Activated T-helper 1 cell treated with anti-CD3 and anti-CD28 coated beads, Interleukin-2, amount 50 U/mL, for 16 hours (primary cell): ENCODE measurements at places on chromosomes 5 and 9.

DNA sequence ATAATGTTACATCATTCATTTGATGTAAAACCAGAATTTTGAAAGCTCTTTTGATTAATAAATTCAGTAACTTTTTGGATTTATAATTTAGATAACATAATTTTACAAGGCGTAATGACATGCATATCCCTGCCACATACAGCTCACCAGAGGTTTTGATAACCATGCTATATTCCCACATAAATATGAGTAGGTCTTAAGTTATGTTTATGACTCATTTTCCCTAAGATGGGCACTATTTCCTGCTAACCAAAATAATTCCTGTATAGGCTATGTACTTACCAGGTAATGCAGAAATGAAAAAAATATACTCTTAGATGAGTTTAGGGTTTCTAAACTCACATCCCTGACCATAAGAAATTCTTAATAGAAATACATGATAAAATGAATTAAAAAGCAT, 93.9 kb upstream of the EDIL3 start:
- no peak for DNase-seq

GRCh38 chr9:136740971-136741882, 1.5 kb downstream of the LCN10 start:
- DNase-seq: no peak

DNA sequence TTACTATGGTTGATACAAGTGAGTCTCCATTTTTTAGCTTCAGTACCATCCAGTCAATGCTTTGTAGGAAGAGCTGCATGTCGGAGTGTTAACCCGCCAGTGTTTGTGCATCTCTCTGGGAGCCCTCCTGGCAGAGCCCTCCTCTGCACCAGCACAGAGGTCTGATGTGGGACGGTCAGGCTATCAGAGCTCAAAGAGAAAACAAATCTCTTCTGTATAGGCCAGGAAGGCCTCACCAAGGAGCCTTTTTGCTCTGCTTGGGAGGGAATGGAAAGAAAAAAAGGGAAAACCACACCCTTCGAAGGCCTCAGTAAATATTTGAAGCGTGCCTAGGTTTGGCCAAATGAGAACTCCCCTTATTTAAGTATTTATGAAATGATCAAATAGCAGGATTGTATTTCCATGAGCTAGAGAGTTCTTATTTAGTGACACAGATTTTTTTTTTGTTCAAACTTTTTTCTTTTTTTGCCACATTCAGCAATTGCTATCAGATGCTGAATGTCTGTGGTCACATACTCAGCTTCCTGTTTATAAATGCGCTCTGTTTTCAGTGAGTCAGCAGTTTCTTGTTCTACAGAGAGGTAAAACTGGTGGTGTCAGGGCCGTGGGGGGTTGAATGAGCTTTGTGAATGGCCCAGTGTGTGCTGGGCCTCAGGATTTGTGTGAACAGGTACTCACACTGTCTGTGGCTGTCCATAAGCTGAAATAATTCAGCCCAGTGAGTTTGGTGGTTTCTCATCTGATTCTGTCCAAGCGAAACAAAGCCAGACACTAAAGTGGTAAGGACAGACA, 226.6 kb downstream of the SNX18 start:
- DNase-seq: peak; percentile 16

DNA sequence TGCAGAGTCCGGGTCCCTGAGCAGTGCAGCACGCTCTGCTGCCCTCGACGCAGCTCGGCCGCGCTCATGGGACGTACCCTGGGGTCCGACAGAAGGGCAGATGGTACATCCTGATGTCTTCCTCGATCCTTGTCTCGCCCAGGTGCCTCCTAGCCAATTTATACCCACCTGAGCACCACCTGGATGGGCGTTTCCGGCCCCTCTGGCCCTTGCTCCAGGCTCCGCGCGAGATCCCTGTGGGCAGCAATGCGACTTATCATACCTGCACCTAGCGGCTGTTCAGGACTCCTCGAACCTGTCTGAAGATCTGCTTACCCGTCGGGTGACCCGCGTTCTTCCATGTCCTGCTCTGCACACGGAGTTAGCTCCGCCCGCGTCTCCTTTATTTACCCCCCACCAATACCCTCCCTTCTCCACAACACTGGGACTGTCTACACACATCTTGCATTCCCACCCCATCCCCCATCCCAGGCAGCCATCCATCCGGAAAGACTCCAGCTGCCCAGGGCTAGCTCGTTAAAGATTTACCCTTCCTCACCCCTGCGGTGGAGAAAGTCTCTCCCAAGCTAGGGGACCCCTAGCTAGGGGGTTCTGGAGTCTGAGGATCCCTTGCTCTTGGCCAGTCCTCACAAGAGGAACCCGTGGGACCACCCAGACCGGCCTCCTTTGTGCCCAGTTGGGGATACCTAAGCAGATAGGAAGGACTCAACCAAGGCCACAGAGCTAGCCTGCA, at the start of gene KIF12:
Gene KIF12, minus strand, starts transcription at position 357 of the 733 bp plus-strand sequence. Its CDS starts 16 bp downstream, at position 341.
- DNase-seq: no peak

- DNase-seq: no peak
These were observed 22.5 kb upstream of the RAD23B start for GRCh38 chr9:107260437-107261081.

GRCh38 chr9:133207540-133208170, 1.4 kb downstream of the OBP2B start:
- DNase-seq: no peak

GRCh38 chr5:3424946-3425345, 170.7 kb upstream of the IRX1 start:
- DNase-seq: no peak

GRCh38 chr9:26723486-26723885, 169.1 kb downstream of the CAAP1 start:
- DNase-seq: no peak

DNA sequence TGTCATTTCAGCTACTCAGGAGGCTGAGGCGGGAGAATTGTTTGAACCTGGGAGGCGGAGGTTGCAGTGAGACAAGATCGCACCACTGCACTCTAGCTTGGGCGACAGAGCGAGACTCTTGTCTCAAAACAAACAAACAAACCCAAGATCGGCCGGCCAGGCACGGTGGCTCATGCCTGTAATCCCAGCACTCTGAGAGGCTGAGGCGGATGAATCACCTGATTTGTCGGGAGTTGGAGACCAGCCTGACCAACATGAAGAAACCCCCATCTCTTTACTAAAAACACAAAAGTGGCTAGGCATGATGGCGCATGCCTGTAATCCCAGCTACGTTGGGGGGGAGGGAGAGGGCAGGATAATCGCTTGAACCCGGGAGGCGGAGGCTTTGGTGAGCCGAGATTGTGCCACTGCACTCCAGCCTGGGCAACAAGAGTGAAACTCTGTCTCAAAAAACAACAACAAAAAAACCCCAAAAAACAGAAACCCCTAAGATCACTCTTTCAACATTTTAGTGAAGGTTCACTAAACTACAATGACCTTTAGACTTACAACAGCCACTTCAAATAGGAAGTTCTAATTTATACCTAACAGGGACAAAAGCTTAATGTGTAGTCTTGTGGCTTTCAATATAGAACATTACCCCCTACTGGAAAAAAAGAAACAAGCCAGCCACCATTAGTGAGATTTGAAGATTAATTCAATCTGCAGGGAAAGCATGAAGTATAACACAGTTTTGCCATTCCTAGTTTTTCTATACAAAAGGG, 7.0 kb downstream of the HSPA9 start:
- no peak for DNase-seq

- DNase-seq: no peak
These were observed 90.1 kb upstream of the SPOCK1 start for GRCh38 chr5:137589185-137589584.

DNA sequence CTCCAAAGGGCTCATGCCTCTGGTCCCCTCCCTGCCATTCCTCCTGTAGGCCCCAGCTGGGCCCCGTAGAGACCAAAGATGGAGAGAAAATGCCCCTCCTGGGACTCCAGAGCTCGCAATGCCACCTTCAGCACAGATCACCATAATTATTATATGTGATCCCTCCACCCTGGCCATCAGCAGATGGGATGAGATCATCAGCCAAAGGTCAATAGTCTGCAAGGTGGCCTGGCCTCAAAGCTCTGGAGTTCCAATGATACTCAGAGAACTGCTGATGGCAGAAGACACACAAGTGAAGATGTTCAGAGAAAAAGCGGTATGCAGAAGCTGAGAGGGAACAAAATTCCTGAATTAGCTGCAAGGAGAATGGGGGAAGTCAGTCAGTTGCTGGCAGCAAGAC, 5.0 kb downstream of the RPP25L start:
- no peak for DNase-seq

DNA sequence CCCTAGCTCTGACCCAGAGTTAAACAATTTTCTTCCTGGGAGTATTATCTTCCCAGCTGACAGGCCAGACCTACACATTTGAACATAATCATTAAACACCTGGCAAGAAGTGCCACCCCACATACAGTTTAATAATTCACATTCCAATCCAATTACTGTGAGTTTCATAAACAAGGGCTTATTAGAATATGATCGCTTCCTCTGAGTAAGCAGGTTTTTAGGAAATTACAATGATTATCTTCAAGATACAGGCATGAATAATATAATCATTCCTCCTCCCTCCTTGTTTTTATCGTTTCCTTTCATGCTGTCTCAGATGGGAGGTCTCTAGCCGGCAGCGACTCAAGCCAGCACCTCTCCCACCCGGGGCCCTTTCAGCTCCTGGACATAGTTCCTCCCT, 15.8 kb upstream of the KIF4B start:
- DNase-seq: no peak

GRCh38 chr5:134430001-134430569, 18.4 kb upstream of the CDKN2AIPNL start:
- DNase-seq: no peak

GRCh38 chr5:138354387-138354786, 1.9 kb downstream of the KDM3B start:
- no peak for DNase-seq

GRCh38 chr5:88732181-88732633, 150.8 kb downstream of the MEF2C start:
- DNase-seq: no peak

DNA sequence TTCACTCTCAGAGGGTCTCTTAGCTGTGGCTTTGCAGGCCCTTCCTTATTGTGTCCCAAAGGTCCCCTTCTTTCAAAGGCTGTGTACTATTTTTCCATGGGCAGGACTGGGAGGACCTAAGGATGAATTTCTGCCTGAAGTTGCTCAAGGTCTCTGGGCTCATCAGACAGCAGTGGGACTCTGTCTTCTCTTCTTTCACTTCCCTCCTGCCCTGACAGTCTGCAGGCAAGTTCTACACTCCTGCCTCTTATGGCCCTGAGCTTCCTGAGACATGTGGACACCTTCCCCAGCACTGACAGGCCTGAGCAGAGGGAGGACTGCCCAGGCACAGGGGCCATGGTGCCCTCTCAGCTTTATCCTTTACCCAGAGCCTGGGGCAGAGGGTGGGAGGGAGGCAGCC, 14.8 kb downstream of the ENHO start:
- DNase-seq: no peak

DNA sequence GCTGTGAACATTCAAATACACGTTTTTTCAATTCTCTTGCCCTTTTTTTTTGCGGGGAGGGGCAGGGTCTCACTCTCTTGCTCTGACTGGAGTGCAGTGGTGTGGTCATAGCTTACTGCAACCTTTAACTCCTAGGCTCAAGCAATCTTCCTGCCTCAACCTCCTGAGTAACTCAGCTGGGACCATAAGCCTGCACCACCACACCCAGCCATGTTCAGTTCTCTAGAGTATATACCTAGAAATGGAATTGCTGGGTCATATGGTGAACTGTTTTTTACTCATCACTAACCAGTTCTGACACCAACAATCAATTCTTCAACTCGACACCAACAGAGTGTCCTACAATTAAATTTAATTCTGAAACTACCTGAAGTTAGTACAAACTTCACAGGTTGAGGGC, 85.5 kb upstream of the ZNF169 start:
- no peak for DNase-seq

GRCh38 chr9:110951805-110952539, 86.3 kb downstream of the LPAR1 start:
- DNase-seq: no peak

- DNase-seq: no peak
These were observed 282.0 kb downstream of the PRELID2 start for GRCh38 chr5:145553177-145553576.

- DNase-seq: no peak
These were observed 83.8 kb downstream of the ANKRD31 start for GRCh38 chr5:75152860-75153259.

DNA sequence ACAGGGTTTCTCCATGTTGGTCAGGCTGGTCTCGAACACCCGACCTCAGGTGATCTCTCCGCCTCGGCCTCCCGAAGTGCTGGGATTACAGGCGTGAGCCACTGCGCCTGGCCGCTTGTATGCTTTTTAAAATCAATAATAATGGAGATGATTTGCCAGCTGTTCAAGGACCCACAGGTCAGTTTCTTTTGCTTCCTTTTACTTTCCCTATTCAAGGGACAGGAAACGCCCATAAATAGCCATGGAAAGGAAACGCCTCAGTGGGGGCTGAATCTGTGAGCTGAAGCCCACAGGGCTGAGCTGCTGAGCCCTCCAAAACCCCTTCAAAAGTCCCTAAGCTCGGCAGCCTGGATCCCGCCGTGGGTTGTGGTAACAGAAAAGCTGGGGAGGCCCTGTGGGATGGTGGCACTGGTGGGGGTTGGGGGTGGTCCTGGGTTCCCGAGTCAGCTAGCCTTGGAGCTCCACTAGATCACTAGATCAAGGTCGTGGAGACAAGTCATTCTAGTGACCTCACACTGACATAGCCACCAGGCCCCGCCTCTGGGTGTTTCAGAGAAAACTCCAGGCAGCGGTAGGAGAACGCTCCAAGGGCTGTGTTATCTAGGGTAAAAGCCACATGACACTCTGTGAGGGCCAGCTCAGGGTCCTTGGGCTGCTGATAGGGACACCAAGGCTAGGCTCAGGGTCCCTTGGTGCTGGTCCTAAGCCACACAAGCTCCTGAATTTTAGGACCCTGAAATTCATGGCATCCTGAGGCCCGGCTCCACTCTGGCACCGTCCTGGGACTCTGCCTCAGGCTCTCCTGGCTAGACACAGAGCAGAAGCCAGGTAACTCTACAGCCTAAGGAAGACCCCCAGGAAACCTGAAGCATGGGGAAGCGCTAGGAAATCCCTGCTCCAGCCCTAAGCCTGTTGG, 18.0 kb upstream of the DUSP1 start:
- no peak for DNase-seq

- DNase-seq: no peak
These were observed 44.6 kb downstream of the MSX2 start for GRCh38 chr5:174769005-174769404.

- DNase-seq: no peak
These were observed 68.6 kb upstream of the ADAMTS2 start for GRCh38 chr5:179413711-179414458.

- DNase-seq: no peak
These were observed 298.5 kb downstream of the KDM4C start for GRCh38 chr9:7056254-7056653.

DNA sequence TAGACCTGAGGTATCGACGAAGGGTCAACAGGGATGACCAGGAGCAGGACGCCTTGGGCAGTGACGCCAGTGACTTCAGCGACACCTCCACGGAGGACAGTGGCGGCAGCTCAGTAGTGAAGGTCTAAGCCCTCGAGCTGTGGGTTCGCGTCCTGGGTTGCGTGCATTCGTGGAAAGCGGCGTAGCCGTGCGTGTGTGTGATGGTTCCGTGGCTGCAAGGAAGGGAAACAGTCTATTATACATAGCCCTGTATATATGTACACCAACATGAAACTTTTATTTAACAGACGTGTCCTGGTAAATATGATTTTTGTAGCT, 8.4 kb downstream of the PPP1R26 start:
- no peak for DNase-seq

GRCh38 chr5:96942911-96943310, 7.0 kb downstream of the LNPEP start:
- DNase-seq: no peak
